ENCODE measurements at places on chromosomes 16 and 17.

GRCh38 chr17:78329263-78330059, 30.4 kb downstream of the SOCS3 start:
- peak; percentile 62 for DNase-seq

GRCh38 chr17:66667491-66668030, 167.4 kb upstream of the CACNG5 start:
- DNase-seq: peak; percentile 89

DNA sequence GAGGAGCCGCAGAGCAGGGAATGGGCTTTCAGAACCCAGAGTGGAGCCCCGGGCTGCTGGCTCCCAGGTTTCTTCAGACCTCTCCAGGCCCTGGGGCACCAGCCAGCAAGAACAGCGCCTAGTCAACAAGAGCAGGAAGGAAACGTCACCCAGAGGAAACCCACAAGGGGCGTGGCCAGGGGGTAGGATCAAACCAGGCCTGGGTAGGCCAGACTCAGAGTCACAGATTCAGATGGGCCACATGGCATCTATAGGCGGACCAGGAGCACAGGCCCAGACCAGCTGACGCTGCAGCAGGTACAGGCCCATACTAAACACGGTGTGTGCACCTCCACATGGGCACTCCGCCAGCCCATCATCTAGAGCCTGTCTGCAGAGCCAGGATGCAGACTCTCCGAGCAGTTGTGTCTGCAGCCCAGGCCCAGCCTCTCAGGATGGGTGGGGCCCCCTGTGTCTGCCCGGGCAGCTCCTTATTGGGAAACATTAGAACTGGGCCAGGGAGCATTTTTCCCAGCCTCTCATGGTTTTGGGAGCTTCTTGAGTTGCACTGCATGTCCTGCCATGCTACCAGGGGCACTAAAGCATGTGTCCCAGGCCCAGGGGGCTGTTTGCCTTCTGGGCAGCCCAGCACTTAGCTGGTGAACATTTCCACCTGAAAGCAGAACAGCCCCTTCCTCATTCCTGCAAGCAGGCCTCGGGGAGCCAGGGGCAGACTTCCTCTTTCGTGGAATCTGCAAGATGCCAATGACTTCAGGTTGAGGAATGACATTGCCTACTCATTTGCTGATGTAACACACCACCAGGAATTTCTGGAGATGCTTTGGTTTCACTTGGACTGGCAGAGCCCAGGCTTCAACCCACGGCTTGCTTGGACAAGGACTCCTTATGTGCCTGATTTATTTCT, at the start of gene NLRP1:
Gene NLRP1 (minus strand): TSS at position 127 of the 904 bp plus-strand sequence. CDS start 552 bp downstream, outside the sequence.
- DNase-seq: peak; percentile 99

DNA sequence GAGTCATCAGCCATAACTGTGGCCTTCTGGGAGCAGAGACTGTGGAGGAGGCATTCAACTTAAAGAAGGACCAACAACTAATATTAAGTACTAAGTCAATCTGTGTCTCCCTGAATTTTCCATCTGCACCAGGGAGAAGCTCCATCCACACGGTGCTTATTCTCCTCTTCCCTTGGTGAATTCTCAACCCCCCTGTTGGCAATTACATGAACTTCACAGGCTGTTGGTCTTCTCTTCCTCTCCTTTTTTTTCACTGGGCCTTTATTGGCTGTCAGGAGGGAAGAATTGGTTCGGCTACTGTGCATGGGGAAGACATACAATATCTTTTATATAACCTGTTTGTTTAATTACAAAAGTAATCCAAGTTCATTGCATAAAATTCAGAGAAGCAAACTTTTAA, 152.8 kb upstream of the IRX6 start:
- no peak for DNase-seq

- DNase-seq: no peak
Measured at GRCh38 chr16:11135464-11135973, 120.5 kb downstream of the SOCS1 start.

GRCh38 chr16:5903153-5903552, 805.6 kb upstream of the EEF2KMT start:
- DNase-seq: no peak

DNA sequence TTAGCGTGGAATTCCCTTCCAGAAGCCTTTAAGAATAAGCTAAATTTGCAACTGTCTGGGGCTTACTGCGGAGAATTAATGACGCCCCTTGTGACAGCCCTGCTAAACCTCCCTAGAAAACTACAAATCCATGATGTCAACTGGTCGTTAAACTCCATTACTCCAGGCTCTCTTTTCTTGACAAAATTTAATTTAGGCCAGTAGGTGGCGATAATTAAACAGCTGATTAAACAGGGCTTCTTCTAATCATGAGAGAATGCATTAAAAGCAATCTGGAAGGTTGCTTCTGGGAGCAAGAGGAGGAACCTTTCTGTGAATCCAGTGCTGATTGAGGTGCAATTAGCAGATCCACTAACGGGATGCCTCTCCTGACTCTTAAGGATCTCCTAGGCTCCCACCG, 8.1 kb upstream of the NLRP1 start:
- DNase-seq: no peak

- no peak for DNase-seq
Measured at GRCh38 chr16:24023621-24024020, 187.8 kb downstream of the PRKCB start.

DNA sequence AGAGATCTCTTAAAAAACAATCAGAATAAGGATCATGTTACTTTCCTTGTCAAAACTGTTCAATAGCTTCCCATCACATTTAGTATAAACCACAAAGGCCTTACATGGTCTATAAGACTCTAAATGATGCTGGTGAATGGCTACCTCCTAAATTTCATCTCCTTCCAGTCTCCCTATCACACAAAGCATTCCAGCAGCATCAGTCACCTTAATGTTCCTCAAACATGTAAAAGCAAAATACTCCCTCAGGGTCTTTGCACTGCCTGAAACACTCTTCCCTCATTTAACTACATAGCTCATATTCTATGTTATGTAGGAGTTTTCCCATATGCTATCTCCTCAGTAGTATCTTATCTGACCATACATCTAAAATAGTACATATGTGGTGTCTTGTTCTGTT, 53.5 kb upstream of the INTS2 start:
- no peak for DNase-seq

DNA sequence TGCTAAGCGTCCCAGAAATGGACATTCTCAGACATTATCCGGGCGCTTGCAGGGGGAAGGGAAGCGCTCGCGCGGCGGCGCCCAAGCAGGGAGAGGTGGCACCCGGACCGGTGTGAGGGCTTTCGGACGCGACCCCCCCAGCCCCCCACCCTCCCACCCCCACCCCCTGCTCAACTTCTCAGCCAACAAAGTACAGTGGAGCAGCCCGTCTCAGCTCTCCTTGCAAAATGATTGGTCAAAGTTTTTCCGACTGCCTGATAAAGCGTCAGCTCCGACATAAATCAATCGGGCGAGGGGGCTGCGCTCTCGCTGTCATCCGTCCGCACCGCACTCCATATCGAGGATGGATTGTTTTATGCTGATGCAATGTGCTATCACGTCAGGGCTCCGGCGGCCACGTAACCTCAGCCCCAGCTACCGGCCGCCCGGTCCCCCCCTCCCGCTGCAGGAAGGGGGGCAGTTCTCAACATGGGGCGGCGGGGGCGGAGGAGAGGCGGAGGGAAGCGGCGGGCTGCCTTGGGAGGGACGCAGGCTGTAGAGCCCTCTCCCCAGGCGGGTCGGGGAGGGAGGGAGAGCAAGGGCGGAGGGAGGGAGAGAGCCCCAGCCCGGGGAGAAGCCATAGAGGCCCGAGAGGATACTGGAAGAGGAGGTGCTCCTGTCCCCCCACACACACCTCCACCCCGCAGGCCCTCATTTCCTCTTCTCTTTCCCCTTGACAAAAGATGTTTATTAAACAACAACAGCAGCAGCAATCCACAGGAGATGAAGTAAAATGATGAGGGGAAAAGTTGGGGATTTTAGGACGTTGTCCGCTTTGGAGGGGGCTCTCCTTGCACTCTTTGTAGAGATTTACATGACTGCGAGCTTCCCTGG, at the start of gene HOXB9:
Gene HOXB9 (minus strand): TSS at position 114 of the 873 bp plus-strand sequence. CDS start 89 bp downstream, at position 25.
- peak; percentile 86 for DNase-seq

- no peak for DNase-seq
Measured at GRCh38 chr17:66960613-66961012, 3.9 kb upstream of the CACNG4 start.

DNA sequence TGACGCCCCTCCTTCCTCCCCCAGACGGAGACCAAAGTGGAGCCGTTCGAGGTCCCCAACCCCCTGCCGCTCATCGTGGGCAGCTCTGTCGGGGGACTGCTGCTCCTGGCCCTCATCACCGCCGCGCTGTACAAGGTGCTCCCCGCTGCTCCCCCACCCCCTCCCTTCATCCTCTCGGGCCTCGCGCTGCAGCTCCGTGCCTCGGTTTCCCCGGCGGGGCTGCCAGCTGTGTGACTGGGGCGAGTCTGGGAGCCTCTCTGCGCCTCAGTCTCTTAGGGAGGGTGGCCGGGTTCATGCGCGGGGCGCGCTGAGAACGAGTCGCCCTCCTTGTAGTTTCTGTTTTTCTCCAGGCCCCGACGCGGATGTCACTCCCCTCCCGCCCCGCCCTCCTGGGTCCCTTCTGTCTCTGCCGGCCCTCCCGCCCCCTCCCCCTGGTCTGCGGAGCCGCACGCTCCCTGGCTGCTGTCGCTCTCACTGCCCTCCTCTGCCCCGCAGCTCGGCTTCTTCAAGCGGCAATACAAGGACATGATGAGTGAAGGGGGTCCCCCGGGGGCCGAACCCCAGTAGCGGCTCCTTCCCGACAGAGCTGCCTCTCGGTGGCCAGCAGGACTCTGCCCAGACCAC, 23.7 kb upstream of the ITGAX start:
- DNase-seq: peak; percentile 69

- DNase-seq: no peak
Measured at GRCh38 chr16:88348377-88349152, 34.2 kb upstream of the ZNF469 start.

GRCh38 chr16:56288019-56288418, 96.7 kb downstream of the GNAO1 start:
- DNase-seq: no peak

DNA sequence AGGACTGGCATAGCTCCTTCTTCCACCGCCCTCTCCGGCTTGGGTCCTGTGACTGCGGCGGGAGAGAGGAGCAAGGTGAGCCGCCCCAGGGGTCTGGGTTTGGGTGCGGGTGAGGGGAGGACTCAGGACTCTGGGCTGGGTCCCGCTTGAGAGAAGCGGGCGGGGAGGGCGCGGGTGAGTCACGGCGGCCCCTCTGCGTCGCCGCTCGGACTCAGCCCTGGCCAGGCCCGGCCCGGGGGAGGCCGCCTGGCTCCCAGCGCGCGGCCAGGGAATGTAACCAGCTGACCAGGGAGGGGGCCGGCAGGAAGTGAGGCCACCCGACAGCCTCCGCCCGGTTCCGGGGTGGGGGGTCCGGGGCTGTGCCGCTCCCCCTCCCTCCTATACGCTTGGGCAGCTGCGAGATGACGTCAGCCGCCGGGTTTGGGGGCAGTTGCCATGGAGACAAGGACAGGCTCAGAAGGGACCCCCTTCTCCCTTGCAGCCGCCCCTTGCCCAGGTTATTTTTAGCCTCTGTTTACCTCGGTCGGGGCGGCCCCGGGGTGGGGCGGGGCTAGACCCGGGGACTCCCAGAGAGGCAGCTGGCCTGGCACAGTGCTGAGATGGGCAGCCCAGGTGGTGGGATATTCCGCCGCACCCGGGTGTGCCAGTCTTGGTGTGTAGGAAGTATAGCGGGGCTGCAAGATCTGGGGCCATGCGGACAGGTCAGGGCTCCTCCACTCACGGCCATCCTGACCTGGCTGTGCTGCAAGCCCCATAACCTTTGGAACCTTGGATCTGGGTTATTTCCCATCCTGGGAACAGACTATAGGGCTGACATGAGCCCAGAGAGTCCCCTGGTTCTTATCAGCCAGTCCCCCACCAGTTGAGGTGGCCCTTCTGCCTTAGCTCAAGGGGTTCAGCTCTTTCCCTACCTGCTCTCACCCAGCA, 1.6 kb downstream of the RIPOR1 start:
- DNase-seq: peak; percentile 42

- DNase-seq: peak; percentile 87
Measured at GRCh38 chr17:29615492-29616299, 7.0 kb downstream of the CORO6 start.

DNA sequence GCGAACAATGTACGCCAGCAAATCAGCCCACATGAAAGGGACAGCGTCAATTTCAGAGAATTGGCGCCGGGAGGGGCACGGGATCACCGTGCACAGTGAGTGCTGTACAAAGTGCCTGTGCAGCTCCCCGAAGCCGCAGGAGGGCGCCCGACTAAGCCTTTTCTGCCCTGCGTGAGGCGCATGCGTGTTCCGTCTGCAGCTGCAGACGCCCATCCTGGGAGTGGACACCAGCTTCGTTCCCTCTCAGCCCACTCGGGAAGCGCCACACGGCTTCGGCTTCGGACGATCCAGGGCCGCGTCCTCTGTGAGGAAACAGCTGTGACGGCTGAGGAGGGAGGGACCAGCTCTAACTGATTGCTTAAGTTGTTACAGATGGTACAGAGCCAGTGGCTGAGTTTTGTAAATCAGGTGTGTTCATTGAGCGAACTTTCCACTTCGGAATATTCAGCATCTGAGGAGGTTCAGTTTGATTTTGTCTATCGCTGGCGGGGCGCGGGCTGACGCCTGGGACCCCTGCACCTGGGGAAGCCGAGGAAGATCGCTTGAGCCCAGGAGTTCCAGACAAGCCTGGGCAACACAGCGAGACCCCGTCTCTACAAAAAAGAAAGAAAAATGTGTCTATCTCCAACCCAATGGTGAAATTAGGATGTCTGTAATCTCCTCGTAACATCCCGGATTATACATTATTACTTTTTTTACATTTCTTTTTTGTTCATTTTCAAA, 15.4 kb upstream of the ZNF287 start:
- DNase-seq: peak; percentile 97

GRCh38 chr17:8946476-8946875, 19.0 kb downstream of the PIK3R5 start:
- DNase-seq: peak; percentile 59

- DNase-seq: no peak
Measured at GRCh38 chr17:1469231-1469852, 13.3 kb upstream of the CRK start.

- peak; percentile 61 for DNase-seq
Measured at GRCh38 chr17:30290696-30291542, 825 bp downstream of the BLMH start.

GRCh38 chr17:50026046-50026675, 29.7 kb upstream of the ITGA3 start:
- no peak for DNase-seq

DNA sequence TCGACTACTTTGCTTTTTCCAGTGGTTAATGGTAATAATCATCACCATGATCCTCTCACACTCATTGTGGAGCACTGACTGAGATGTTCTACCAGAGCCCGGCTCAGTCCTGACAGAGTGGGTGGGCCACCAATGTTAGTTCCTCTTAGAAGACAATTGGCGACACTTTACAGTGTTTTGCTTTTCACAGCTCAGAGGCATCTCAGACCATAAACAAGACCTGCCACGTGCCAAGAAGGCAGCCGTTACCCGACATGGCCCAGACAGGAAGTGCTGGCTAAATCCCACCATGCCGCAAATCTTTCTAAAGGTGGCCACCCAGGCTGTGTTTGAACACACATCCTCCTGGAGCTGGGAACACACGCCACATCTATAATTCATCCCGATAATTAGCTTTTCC, 103.7 kb downstream of the XYLT1 start:
- DNase-seq: peak; percentile 55

DNA sequence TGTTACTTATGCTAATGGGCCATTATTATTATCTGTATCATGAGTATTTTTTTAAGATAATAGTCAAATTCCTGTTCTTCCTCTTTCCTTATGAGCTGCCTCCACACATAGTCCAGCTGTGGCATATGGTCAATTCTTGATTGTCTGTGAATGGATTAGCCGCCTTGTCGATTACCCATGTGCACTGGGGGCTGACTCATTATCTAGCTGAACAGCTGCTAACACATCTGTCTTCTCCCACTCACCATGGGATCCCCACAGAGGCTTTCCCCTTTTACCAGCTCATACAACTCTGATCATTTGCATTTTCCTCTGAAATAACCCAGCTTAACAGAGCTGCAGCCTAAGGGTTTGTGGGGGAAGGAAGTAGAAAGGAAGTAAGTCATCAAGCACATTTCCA, 915.0 kb downstream of the CDH11 start:
- DNase-seq: no peak
